Activated T-helper 2 cell treated with anti-CD3 and anti-CD28 coated beads, Interferon-gamma antibody, Interleukin-2, Interleukin-4, amounts not matched to agents 10 μg/mL and 5 μg/mL and 100 μg/mL, durations not matched to agents 14 hours and 24 hours and 36 hours (primary cell): ENCODE measurements at places on chromosomes 5 and 9. TPM values are rescaled to one million over a fixed set of nuclear protein-coding genes. Genes with fewer than 3 reads are reported as not detected.

The ANKRD55 gene
- 1.4 and 2.3 TPM in 2 replicates for total RNA-seq

DNA sequence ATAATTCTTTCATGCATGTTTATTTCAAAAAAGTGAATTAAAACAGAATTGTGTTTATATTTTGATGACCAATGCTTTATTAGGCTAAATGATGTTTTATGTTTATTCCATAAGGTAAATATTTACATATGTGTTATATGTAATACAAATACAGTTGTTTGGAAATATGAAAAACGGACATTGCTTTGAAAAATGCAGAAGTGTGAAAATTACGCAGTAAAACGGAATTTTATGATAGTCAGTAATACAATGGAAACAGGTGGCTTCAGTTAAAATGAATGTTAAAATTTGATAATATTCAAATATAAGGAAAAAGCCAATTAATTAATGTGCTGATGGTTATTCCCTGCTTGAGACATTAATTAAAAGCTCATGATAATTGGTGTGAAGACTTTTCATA lies 1633.8 kb downstream of the MAT2B start:
- DNase-seq, result no peak

GRCh38 chr5:42858031-42858643 lies 46.4 kb upstream of the SELENOP start:
- DNase-seq, result no peak

DNA sequence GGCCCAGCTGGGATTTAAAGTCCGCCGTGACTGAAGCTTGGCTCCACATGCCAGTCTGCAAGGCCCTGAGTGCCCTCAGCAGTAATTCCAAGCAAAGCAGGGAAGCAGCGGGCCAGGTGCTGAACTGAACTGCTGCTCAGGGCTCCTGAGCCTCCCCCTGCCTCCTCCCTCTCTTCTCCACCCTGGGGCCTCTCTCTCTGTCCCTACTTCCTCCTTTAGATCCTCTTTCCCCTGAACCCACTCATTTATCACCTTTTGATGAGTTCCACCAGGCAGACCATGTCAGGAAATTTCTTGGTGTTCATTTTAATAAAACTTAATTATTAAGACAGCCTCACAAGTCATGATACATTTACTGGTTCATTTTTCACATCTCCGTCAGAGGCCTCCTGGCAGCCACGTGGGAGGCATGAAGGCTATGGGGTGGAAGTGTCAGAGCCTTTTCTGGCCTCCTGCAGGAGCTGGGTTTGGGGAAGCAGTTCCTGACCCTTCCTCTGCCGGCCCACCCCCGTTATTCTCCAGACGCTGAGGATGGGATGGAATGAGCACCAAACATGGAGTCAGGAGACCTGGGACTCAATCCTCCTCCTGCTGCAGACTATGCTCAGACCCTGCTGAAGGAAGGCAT lies 32.2 kb upstream of the KCNIP1 start:
- DNase-seq, result no peak

DNA sequence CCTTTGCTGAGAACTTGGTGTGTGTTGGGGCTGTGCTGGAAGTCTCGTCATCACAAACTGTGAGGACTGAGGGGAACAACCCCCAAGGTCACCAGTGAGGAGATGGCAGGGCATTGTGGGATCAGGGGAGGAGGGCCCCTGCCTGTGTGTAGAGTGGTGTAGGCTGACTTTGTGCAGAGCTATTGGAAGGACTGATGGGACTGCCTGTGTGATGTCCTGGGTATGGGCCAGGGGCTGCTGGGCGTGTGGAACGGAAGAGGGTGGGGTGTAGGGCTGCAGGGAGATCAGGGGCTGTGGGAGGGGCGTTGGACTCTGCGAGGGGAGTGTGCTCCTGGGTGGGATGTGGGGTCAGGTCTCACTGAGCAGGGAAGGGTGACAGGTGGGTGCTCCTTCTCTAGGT lies 3.6 kb downstream of the WNK2 start:
- DNase-seq, result no peak

The FCHO2 gene
- total RNA-seq, result 1.3 and 1.6 TPM in 2 replicates
